ENCODE measurements at places on chromosomes 7 and 10.

DNA sequence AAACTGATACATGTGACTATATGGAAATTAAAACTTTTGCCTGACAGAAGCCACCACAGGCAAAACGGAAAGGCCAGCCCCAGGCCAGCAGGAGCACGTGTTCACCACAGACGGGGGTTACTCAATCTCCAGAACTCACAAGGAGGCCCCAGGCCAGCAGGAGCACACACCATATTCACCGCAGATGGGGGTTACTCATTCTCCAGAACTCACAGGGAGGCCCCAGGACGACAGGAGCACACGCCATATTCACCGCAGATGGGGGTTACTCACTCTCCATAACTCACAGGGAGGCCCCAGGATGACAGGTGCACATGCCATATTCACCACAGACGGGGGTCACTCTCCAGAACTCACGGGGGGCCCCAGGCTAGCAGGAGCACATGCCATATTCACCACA is 61.5 kb downstream of the NKX6-2 start:
- DNase-seq = no peak

- no peak for DNase-seq
Measured at GRCh38 chr10:58667658-58668310, 155.1 kb downstream of the BICC1 start.

DNA sequence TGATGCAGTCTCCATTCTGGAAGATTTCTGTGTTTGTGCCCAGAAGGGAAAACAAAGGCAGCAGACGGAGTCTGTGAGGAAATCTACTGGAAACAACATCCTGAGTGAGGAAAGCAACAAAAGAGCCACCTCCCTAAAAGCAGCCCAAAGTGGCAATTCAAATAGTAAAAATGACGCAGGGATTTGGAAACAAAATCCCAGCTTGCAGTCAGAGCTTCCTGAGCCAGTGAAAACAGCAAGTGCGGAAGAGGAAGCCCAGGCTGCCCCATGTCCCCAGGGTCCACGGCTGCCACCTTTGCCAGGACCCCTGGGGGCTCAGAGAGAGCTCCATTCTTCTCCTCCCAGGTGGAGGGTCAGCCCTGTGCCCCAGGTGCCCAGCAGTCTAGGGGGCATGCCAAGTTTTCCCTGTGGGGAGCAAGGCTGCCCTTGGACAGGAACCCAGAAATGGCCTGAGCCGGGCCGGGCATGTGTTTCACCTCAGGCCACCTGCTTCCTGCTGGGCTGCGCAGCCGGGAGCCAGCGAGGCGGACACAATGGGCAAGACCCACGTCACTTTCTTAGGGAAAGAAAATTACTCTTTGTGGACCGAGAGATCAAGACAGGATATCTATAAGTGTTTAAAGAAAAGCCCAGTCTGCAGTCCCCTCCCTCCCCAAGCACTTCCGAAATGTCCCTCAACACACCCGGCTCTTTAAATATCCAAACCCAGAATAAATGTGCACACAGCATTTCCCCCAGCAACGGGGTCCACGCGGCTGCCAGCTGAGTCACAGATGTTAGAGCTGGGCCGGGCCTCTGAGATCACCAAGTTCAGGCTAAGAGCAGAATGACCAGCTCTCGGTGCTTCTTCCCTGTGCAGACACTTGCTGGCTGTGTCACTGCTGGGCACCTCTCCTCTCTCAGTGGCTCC is 231.1 kb downstream of the ARHGAP12 start:
- DNase-seq = peak; percentile 30

GRCh38 chr10:131450216-131450765 is 138.8 kb upstream of the TCERG1L start:
- no peak for DNase-seq

DNA sequence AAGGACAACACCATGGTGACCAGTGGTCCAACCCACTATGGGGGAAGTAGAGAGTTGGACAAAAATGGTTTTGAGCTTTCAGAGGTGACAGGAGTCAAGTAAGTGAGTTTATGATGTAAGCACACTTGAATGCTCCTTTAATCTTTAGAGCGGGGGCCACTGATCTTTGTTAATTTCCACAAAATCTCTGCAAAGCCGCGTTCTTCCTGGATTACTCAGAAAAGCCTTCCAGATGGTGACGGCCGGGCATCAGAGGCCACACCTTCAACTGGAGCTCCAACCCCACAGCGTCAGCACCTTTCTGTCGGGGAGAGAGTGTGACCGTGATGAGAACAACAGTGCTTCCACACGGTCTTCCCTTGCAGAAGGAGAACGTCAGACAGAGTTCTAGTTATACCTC is 35.2 kb upstream of the KLF6 start:
- peak; percentile 56 for DNase-seq

DNA sequence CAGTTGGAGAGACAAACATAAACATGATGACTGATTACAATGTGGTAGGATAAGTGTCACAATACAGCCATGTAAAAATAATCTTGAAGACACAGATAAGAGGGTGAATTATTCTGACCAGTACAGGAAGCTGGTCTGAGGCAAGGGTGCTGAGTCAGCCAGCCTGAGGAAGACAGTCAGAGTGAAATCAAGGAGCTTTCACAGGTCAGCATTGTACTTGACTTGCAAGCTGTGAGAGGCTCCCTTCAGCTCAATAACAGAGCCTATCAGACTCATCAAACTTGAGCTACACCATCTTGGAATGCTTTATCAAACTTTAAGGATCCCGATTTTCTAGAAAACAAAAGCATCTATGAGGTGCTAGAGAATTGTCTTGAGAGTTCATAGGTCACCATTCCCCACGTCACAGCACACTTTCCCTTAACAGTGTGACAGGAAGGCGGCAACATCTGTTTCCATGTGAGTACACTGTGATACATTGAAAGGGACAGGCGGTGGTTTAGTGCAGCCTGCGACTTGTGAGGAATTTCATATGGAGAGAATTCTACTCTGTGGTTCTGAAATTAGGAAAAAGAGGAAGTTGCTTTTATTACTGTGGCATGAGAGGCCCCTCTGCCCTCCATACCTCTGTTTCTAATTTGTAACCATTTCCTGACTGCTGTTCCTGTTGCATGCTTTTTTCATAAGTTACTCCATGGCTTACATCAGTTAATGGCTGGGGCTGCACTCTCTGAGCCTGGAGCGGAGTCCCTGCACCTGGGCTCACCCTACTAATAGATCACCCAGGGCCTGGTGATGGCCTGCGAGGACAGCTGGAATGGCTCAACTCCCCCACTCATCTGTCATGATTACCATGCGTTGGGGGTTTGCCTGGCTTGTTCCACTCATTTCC is 417.1 kb downstream of the SUGCT start:
- no peak for DNase-seq

- DNase-seq = no peak
Measured at GRCh38 chr7:155963771-155964195, 151.5 kb upstream of the SHH start.

DNA sequence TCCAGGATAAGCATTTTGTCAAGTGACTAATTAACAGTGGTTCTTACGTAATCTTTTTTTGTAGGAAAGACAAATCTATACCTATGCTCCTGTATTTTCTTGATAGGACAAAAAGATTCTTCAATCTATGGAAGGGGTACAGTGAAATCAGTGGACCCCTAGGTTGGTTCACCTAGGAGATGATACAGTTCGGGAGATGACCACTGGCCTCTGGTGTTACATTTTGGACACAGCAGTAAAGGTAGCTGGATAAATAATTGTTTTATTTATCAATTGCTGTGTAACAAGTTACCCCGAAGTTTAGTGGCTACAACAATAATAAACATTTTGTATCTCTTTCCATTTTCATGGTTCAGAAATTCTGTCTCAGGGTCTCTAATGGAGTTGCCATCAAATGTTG is 288.2 kb upstream of the MAGI2 start:
- DNase-seq = no peak

GRCh38 chr7:45919993-45920459 is 1.0 kb downstream of the IGFBP3 start:
- DNase-seq = no peak

DNA sequence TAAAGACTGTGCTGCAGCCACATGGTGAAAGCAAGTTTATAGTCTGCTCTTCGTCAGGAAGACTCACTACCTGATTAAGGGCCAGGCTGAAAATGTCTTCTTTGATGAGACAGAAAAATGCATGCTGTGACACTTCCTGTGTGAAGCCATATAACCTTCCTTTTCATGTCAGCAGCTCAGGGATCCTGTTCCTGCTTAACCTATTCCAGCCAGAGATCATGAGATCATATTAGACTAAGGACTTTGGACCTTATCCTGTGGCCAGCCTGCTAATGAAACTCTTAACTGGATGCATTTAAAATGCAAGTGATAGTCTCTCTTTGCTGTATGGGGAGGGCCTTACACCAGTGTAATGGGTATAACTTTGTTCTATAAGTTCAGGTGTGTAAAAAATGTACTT is 165.2 kb downstream of the PTEN start:
- no peak for DNase-seq

GRCh38 chr7:3636131-3636860 is 335.2 kb downstream of the SDK1 start:
- DNase-seq = no peak

GRCh38 chr7:4288791-4289394 is 393.2 kb upstream of the FOXK1 start:
- no peak for DNase-seq

- DNase-seq = no peak
Measured at GRCh38 chr7:98222533-98223195, 11.4 kb downstream of the BHLHA15 start.

DNA sequence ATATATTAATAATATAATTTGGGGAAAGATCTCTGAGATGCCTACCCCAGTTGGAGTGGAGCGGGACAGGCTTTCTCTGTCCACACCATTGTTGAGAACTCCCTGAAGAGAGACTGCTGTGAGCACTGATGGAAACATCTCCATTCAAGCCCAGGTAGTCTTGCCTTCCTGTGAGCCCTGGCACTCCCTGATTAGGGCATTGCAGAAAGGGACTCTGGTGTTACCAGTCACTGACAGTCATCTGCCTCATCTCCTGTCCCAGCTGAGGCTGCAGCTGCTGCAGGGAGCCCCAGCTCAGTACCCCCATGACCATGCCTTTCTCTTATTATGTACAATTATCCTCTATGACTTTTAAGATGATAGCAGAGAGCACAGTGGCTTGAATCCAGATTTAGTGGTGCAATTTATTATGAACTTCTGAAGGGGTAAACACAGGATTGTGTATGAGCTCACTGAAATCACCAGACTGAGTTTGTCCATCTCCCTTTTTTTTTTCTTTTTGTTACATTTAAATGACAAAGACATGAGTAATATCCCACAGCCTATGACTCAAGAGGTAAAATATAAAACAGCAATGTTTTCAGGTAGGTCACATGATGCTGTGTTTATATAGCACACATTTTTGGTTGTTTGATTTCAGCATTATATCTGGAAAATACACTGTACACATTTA is 236.9 kb downstream of the SLC25A13 start:
- DNase-seq = no peak

DNA sequence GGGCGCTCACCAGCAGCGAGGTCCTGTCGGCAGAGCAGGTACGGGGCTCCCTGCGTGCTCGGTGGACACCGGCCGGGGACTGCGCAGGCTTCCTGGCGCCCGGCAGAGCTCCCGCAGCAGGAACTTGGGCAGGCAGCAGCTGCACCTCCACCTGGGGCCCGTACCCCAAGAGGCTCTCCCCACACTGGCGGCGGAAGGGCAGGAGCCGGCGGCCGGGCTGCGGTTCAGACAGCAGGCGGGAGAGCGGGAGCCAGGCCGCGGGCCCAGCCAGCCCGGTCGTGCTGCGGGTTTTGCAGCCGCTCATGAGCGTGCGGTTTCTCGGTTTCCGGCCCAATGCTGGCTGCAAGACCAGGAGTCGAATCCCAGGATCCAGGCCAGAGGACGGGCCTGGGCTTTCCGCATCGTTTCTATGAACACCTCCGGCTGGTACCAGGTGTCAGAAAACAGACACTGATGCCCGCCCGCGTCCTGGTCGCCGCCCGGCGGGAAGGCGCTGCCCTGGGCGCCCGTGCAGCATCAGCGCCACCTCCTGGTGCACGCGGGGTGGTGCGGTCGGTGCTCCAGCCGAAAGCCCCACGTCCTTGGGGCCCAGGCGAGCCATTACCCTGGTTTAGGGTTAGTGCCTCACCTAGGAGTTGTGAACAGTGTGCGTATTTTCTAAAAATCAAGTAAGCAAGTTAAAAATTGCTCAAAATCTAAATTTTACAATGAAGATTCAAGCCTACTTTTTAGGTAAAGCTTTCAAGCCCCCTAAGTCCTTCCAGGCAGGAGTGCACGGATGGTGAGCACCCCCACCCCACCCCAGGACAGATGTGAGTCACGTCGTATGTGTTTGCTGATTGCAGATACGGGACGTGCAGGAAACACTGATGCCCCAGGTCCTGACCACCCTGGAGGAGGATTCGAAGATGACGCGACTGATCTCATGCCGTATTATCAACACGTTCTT is 47.4 kb upstream of the PRKAR1B start:
- no peak for DNase-seq

DNA sequence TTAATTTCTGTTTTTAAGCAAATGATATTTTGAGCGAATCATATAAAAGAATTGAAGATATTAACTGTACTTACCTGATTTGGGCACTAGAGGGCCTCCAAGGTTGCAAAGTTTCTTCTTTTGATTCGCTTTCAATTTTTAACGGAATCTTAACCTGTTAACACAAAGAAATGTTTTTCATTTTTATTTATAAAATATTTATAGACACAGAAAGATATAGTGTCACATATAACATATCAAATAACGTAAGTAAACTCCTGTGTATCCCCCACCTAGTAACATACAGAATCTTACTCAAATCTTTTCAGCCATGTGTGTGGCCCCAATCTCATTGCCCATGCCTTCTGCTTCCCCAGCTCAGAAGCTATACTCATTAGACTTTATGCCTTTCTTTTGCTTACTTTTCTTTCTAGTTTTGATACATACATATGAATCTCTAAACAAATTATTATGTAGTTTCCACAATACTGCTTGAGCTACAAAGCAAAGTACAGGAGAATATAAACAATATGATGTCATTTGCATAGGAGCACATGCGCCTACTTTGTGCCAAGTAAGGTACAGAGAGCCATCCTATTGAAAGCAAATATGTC is 49.5 kb upstream of the ZPBP start:
- peak; percentile 14 for DNase-seq

DNA sequence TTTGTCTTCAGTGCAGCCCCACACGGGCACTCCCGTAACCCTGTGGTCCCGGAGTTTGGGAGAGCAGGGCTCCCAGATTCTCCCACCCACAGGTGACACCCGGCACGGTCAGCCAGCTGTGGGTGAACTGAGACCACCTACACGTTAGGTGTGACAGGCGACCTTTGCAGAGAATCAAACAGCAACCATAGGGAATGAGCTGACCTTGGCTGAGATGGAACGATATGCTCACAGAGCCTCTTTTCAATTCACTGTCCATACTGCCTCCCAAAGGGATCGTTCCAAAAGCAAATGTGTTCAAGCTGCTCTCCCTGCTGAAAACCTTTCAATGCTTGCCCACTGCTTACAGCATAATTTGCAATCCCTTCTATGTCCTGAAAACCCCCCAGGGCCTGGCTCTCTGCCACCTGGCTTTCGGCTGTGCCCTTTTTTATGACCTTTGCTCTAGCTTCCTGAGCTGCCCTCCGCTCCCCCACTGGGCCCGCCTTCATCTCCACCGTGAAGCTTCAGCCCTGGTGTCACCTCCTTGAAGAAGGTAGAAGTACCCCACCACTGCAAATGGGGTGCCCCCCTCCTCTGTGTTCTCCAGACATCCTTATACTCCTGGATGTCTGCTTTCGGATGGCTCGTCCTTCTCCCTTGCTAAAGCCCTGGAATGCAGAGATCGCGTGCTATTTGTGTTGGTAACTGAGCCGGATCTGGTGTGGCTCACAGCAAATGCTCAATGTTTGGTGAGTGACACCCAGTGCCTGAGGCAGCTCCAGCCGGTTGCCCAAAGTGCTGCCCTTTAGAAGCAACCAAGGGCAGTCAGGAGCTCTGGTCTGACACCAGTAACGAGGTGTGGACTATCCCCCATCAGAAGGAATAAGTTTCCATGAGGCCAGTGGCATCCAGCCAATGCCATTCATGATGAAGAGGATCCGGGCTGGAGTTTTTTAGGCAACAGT is 90.4 kb downstream of the KIAA1549 start:
- DNase-seq = peak; percentile 86

Data from fibroblast of the conjunctiva (primary cell).